ENCODE measurements at places on chromosomes 5 and 9.

GRCh38 chr9:4305065-4305985 is 5.5 kb upstream of the GLIS3 start:
- DNase-seq, result no peak

GRCh38 chr5:4551034-4551433 is 589.1 kb upstream of the ADAMTS16 start:
- DNase-seq, result no peak

- DNase-seq, result no peak
Observed at GRCh38 chr9:35810122-35810521, 1.9 kb downstream of the SPAG8 start.

DNA sequence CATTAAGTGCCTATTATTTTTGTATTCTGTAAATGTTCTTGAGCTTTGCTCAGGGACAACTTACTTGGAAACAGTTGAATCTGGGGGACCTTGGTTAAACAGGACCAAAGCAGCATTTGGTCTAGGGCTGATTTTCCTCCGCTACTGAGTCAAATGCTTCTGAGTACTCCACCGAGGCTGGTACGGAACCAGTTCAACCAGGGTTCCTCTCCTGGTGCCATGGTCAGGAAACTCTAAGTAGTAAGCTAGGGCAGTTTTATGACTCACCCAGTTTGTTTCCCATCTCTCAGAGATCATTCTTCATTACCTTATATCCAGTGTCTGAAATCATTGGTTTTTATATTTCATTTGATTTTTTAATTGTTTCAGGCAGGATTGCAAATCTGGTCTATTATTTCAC is 111.9 kb upstream of the TNFAIP8 start:
- no peak for DNase-seq

- DNase-seq, result no peak
Observed at GRCh38 chr9:74281674-74282073, 215.5 kb upstream of the RORB start.
